ENCODE measurements at places on chromosomes 16 and 17.

DNA sequence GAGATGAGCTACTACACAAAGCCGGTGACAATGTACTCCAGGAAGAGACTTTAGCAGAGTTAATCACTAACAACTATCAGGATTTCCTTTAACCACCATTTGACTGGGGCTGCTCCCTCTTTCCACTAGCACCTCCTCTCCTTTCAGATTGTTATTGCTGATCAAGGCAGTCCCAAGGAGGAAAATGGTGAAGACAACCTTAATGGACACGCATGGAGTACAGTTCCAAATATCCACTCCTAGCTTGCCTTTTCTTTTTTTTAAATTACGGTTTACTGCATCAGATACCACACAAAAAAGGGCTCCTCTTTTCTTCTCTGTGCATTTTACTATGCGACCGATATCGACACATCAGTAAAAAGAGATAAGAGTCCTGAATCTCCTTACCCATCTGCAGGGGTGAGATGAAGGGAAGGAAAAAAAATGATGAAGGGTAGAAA, 30.9 kb downstream of the FAM222B start:
- peak; percentile 18 for DNase-seq

DNA sequence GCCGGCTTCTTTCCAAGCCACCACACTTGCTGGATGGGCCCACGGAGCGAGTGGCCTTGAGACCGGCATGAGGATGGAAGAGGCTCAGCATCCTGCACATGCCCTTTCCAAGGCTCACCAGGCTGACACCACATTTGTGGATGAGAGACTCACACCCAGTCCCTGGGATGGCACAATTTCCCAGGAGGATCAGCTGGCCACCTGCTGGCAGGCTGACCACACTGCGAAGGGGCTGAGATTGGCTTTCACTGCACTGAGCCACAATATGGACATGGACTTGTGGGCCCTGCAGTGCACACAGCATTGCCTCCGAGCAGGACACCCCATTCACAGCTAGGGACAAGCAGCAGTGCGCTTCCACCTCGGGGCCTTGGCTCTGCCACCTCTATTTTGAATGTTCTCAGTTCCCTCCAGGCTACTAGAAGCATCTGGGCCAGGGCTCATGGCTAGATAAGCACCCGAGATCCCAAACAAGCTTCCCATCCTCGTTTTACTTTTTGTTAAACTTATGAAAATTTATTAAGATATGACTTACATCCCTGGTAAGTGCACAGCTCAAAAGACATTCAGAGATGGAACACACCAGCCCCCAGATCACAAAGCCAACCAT, 25.3 kb upstream of the KSR1 start:
- DNase-seq: no peak

DNA sequence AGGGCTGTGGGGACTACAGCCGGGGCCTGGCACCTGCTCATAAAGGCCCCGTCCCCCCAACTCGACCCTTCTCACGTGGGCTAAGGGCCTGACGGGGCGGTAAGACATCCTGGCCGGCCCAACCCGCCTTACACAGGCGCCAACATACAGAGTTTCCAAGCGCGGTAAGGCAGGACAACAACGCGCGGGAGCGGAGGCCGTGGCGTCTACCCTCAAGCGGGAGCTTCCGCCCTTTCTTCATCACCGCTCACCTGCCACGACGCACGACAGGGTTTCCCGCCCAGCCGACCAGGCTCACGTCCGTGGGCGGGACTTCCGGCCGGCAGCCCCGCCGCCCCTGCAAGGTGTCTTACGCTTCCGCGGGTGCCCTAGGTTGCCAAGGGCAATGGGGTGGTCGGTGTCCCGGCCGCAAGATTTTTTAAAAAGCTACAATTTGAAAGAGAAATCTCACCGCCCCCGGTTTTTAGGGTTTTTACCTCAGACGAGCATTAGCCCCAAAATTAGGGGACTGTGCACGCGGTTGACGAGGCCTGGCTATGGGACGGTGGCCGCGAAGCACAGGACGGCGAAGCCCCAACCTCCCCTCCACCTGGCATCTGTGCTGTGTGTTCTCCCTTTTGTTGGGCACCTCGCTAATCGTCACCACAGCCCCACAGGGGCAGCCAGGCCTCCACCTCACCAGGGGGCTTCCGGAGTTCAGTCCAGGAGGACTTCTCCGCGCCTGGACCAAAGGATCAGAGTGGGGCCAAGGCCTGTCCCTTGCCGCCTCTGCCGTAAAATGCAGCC, at the start of gene TERB1:
Gene TERB1 (minus strand): TSS at position 265 of the 786 bp plus-strand sequence. CDS start 4,786 bp downstream, outside the sequence.
- no peak for DNase-seq

- DNase-seq: no peak
Measured at GRCh38 chr17:32516940-32517701, 30.3 kb downstream of the CDK5R1 start.

GRCh38 chr16:13143551-13143950, 242.2 kb downstream of the SHISA9 start:
- no peak for DNase-seq

DNA sequence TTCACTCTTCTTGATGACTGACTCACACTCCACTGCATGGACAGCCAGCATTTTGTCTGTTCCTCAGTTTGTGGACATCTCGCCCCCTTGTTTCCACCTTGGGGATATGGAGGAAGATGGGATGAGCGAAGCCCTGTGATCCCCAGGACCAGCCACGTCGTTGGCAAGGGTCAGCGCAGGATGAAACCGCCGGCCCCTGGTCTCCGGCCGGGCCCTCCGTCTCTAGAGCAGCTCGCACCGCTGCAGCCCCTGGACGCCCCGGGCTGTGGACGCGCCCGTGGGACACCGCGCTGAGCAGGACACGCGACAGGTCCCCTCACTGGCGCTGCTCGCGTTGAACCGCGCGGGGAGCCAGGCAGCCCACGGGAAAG, 604 bp upstream of the ZC3H18 start:
- DNase-seq: no peak

GRCh38 chr16:59665618-59666220, 931.6 kb upstream of the GOT2 start:
- DNase-seq: no peak

GRCh38 chr17:57270801-57271245, 14.5 kb downstream of the MSI2 start:
- DNase-seq: no peak

DNA sequence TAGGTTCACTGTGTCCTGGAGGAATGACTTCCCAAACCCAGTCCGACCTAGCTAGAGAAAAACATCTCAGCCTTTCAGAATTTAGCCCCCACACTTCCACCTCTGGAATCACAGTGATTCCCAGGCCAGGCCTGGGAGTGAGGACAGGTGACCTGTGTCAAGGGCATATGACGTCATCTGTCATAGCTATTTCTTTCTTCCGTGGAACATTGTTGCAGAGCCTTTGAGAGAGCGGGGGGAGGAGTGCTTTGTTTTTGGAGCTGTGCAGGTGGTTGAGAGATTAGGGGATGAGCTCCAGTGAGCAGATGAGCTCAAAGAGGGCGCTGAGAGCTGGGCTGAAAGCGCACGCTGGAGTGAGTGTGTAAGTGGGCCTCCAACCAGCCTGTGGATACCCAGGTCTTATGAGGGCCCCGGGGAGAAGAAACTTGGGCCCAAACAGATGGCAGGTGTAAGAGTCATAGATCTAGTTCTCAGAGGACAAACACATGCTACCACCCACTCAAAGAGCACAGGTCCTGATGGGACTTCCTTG, 344.8 kb downstream of the SNX29 start:
- no peak for DNase-seq

DNA sequence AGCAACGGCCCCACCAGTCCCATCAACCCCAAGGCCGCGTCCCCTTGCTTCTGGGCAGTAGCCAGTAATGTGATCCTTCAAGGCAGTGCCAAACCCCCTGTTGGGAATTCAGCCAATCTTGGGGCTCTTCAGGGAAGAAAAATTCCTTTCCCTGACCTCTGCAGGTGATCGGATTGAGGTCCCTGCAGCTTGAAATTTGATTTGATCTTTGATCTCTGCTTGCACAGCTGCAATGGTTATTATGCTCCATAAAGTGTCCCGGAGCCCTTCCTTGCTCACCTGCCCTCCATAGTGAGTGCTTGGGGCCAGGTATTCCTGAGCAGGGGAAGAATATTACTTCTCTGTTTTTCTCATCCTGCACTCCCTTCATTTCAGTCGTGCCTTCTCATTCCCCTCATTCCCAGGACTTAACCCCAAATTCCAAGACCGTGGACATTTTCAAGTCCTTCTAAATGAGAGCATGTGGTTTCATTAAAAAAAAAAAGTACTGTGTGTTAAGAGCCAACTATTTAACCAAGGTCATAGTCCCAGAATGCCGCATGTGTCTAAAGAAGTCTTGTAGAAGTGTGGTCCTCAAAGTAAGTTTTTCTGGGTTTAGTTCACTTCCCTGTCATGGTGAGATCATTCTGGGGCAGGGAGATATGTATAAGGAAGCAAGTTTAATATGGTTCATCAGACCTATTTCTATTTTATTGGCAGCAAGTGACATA, 56.3 kb downstream of the SOX9 start:
- DNase-seq: no peak

DNA sequence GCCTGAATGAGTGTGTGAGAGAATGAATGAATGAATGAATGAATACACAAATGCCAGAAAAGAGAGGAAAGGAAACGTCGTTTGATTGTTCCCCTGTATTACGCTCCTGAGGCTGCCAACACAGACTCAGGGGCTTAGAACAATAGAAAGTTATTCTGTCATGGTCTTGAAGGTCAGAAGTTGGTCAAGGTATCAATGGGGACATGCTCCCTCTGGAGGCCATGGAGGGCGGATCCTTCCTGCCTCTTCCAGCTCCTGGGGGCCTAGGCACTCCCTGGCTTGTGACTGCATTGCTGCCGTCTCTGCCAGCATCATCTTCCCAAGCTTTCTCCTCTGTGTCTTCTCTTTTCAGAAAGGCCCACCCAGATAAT, 1.5 kb upstream of the SLC38A8 start:
- DNase-seq: no peak

DNA sequence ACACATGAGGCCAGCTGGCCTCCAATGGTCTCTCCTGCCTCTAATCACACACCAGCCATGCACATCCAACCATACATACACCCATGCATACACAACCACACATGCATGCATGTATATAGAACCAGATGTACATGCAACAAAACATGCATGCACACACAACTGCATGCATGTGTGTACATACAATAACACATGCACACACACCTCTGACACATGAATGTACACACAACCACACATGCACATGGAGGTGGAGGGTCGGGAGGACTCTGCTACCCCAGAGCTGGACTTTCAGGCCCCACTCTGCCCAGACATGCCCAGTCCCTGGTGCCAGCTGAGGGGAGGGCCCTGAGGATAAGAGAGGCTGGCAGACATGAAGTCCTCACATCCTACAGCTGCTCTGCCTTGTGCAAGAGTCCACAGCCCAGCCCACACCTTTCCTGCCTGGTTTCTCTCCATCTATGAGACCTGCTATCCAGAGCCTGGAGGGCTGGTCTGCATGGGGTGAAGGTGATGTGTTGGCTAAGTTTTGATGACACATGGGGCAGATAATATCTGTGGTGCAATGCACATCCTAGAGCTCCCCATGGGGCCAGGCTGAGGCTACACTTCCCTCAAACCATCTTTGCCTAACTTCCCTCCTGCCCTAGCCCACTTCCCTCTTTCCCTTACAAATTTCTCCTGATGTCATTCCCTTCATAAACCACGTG, 50.9 kb upstream of the SDK2 start:
- DNase-seq: no peak

GRCh38 chr17:63558441-63558840, 8.2 kb downstream of the DCAF7 start:
- no peak for DNase-seq

DNA sequence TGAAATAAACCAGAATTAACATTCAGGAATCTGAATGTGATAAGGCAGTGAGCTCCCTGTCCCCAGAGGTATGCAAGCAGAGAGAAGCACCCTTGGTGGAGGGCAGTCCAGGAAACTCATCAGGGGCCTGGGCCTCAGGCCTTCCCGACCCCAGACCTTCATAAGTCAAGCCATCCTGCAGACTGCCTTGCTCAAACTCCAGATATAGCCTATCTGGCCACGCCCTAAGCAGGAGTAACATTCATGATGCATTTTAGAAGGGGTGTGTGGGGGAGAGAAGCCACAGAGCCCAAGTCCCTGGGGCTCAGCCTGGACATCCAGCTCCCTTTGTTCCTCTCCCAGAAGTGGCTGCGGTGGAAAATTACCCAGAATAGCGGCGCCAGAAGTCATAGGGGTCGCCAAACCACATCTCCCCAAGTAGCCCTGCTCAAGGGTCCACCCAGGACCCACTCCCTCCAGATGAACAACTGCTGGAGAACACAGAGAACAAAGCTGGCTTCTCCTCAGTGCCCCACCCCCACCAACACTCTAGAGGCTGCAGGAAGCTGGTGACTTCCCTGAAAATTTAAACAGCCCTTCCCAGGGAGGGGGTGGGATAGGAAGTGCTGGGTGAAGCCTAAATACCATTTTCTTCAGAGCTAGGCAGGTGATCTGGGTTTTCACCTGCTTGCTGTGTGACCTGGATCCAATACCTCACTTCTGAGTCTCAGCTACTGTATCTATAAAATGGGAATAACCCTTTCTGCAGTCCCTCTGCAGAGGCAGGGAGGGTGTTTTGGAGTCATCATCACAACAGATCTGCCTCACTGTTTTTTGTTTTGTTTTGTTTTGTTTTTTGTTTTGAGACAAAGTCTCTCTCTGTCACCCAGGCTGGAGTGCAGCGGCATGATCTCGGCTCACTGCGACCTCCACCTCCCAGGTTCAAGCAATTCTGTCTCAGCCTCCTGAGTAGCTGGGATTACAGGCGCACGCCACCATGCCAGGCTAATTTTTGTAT, 1.5 kb upstream of the SREBF1 start:
- no peak for DNase-seq

GRCh38 chr17:60106340-60107059, 27.8 kb upstream of the HEATR6 start:
- DNase-seq: no peak

DNA sequence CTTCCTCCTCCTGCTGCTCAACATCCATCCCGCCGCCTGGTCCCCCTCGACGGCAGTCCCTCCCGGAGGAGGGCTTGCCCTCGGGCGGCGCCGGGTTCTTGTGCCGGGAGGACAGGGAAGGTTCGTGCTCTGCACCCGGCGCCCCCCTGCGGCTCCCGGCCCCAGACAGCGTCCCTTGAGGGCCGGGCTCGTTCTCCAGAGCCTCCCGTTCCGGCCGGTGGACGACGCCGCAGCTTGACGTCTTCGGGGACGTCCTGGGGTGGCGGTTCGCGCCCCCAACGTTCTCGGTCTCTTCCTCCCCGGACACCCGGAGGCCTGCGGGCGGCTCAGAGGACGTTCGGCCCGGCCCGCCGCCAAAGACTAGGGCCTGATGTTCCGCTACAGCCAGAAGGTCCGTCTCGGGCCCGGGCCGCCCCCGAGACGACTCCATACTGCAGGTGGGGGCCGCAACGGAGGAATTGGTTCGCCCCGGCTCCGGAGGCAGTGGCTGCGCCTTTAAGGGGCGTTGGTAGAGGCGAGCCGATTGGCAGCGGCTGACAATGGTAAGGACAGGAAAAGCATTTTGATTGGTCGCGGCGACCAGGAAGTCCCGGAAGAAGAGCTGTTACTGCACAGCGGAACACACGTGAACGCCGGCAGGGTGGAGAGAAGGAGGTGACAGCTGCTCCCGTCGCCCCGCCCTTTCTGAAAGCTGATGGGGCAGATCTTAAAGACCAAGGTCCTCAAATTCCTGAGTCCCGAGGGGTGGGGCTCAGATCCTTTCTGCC, at the start of gene BORCS6:
Gene BORCS6 (minus strand): TSS at position 470 of the 767 bp plus-strand sequence. CDS start 40 bp downstream, at position 430.
- peak; percentile 89 for DNase-seq

Data from Panc1 (cell line).